GF-D8 (cell line): ENCODE measurements at places on chromosomes 11 and 22.

DNA sequence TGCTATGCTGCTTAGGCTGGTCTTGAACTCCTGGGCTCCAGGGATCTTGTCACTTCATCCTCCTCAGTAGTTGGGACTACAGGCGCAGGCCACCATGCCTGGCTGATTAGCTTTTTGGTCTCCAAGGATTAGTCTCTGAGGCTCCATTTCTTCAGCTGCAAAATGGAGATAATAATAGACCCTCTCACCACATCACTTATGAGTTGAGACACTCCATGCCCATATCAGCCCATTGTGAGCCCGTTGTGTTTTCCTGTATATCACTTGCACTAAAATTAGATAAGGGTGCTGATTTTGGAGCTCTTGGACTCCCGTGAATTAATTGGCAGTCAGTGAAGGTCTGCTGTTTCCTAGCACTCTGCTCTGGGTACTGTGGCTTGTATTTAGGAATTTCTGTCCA, 36.0 kb downstream of the DEPDC5 start:
- DNase-seq: no peak

GRCh38 chr11:32068134-32068870, 22.6 kb upstream of the RCN1 start:
- DNase-seq: peak; percentile 32

DNA sequence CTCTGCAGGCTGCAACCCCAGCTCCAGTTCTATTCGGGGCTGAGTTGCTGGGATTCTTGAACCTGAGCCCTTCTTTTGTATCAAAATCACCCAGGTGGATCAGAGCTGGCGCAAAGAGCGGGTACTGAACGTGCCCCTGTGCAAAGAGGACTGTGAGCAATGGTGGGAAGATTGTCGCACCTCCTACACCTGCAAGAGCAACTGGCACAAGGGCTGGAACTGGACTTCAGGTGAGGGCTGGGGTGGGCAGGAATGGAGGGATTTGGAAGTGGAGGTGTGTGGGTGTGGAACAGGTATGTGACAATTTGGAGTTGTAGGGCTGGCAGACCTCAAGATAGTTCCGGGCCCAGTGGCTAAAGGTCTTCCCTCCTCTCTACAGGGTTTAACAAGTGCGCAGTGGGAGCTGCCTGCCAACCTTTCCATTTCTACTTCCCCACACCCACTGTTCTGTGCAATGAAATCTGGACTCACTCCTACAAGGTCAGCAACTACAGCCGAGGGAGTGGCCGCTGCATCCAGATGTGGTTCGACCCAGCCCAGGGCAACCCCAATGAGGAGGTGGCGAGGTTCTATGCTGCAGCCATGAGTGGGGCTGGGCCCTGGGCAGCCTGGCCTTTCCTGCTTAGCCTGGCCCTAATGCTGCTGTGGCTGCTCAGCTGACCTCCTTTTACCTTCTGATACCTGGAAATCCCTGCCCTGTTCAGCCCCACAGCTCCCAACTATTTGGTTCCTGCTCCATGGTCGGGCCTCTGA, 3.8 kb downstream of the FOLR1 start:
- no peak for DNase-seq

DNA sequence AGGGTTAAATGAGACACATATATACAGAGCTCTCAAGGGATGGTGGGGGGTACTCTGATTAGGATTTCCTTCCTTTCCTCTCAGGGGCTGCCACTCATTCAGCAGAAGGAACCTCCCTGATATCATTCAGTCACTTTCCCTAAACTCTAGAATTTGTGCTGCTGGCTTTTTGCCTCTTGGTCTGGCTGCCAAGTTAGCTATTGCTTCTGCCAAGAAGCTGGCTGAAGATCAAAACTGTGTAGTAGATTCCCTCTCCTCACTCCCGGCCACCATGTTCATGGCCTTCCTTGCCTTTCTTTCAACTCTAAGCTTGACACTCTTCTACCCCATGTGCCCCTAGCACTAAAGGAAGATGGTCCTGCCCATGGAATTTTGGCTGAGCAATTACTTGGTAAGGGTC, 18.7 kb downstream of the SLC6A5 start:
- DNase-seq: no peak

GRCh38 chr11:118252688-118253087, 523 bp upstream of the MPZL3 start:
- DNase-seq: no peak

DNA sequence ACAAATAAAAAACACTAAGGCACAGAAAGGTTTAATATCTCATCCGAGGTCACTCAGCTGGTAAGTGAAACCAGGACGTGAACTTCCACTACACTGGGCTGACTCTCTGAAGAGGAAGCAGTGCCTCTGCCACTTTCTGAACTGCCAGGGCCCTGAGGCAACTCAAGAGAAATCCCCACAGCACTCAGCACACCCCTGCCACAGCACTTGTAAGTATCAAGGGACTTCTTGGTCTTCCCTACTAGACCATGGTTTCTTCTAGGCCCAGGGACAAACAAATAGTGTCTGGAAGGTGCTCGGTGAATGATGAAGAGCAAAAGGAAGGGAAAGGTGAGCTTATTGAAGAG, 49.7 kb downstream of the RPL27A start:
- no peak for DNase-seq

DNA sequence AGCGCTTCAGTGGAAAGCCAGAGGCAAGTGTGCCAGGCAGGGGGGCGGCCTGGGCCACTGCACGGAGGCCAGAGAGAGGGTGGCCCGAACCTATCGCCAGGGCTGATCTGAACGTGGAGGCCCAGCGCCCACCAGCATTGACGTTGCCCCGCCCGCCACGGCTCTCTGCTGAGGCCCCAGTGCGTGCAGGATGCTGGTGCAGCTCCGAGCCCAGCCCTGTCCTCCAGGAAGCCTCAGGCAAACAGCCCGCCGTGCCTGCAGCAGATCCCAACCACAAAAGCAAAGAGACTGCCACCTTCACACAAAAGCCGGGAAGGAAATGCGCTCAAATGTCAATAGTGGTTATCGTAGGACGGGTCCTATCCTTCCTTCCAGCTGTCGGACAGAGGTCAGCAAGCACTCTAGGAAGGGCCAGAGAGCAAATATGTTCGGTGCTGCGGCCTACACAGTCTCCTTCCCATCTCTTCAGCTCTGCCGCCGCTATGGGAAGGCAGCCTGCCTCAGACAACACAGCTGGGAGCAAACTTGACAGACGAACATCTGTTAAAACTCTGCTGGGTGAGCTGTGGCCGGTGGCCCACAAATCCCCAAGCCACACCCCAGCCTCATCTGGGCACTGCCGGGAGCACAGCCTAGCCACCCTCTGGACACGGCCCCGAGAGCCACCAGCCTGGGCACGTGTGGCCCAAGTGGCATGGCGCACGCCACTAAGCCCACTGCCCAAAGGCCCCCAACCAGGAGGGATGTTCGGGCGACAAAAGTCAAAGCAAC, 146.2 kb downstream of the CRYBB2 start:
- no peak for DNase-seq

DNA sequence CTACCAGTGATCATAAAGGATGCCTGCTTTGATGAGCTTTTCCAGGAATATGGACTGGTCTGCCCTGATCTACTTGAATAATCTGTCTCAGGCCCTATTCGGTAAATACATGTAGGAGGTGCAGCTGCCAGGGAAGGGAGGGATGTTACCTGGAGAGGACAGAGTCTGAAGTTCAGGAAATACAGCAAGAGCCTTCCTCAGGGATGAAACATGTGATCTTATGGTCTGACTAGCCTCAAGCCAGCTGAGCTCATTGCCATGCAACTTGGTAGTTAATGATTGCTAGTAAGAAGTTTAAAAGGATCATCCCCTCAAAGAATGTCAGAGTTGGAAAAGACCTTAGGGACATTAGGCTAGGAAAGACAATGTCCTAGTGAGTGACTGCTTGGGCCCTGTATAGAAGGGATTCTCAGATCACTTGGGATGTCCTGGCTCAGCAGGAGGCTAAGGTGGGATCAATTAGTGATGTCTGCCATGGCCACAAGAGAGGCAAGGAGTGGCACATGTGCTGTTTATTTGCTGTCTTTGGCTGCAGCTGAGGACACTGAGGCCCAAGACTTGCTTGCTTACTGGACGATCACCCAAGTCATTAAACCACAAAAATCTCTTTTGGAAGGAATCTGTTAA, 18.5 kb downstream of the PTPRJ start:
- DNase-seq: no peak

GRCh38 chr11:132943706-132944568, 588.4 kb downstream of the OPCML start:
- DNase-seq: no peak

GRCh38 chr11:9253086-9253485, 12.1 kb downstream of the DENND5A start:
- DNase-seq: no peak

- DNase-seq: no peak
These were observed 68.3 kb upstream of the CECR2 start for GRCh38 chr22:17300926-17301325.

DNA sequence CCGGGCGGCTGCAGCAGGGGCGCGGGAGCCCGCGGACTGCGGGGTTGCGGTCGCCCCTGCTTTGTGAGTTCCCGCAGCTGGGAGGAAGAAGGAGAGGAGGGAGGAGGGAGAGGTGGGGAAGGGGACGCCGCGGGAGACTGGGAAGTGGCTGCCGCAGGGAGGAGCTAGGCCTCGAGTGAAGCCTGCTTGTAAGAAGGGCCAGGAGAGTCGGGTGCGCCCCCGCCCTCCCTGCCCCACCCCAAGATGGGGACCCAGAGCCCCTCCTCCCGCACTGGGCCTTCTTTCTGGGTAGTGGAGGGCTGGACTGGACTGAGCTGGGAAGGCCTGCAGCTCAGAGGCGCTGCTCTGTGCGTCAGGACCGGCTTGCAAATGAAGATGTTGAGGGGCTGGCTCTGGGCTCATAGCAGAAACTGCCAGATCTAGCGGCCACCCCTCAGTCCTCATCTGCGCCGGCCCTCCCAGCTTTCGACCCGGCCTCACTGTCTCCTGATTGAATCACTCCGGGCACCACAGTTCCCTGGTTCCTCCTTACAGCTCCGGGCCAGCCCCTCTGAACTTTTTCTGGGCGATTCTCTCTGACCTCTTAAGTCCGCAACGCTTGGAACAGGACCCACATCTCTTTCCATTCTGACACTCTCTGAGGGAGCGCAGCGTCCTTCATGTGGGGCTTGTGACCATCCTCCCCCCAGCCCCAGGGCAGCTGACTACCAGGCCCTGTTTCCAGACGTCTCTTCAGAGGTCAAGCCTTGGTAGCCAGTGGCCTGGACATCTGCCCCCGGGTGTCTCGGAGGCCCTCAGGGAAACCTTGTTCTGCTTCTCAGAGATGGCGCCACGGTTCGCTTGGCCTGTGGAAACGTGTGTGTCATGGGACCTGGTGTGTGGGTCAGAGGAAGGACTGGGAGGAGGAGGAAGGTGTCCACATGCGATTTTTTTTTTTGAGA, 21.9 kb downstream of the SERPINH1 start:
- DNase-seq: no peak

- no peak for DNase-seq
These were observed 3.8 kb upstream of the TUT1 start for GRCh38 chr11:62595124-62595523.

- DNase-seq: no peak
These were observed 13.3 kb downstream of the RSPH14 start for GRCh38 chr22:23128269-23129108.

DNA sequence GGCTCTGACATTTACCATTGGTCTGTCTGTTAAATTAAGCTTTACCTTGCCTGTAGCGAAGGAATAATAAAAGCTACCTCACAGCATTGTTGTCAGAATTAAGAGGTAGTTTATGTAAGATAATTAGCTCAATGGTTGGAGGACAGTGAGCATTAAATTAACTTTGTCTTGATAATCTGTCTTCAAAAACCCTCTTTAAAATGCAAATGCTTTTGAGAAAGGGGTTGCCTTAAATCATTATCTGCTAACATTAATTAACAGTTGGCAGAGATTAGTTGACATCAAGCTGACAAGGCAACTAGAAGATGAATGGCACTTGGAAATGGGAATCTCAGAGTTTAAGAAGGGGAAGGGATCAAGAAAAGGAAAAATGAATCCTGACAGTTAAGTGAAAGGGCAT, 761.1 kb upstream of the ARHGAP42 start:
- DNase-seq: no peak

DNA sequence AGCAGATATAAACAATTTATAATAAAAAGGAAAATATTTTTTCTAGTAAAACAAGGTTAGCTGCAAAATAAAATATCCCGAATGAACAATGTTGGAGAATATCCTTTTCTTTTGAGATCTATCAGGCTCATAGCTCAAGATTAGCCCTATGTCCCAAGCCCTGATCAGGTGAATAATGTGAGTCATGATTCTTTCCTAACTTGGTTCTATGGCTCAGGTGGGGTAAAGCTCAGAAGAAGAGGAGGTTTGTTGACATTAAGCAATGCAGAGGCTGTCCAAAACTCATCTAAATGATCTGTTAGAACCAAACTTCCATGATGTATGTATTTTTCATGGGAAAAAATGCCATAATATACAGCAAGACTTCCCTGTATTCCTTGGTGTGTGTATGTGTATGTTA, 86.1 kb downstream of the TRIM44 start:
- DNase-seq: no peak

DNA sequence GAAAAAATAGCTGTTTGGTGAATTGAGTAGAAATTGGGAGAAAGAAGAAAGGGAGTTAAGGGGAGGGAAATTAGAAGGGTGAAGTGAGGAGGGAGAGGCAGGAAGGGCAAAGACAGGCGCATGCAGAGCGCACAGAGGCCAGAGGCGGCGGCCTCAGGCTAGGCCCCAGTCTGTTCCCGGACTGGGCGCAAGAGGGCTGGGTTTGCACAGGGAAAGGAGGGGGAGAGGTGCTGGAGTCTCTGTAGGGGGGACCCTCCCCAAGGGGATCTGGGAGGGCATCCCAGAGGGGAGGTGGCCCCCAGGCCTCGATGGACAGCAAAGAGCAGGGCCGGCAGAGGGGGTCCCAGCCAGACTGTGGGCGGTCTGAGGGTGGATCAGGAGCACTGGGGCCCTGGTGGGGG, 1.3 kb upstream of the FLRT1 start:
- no peak for DNase-seq

- DNase-seq: no peak
These were observed 2.8 kb downstream of the MRGPRD start for GRCh38 chr11:68977781-68978625.

- DNase-seq: no peak
These were observed 145.8 kb downstream of the APOL5 start for GRCh38 chr22:35863432-35863831.

- no peak for DNase-seq
These were observed 397.7 kb downstream of the AASDHPPT start for GRCh38 chr11:106475181-106475580.

DNA sequence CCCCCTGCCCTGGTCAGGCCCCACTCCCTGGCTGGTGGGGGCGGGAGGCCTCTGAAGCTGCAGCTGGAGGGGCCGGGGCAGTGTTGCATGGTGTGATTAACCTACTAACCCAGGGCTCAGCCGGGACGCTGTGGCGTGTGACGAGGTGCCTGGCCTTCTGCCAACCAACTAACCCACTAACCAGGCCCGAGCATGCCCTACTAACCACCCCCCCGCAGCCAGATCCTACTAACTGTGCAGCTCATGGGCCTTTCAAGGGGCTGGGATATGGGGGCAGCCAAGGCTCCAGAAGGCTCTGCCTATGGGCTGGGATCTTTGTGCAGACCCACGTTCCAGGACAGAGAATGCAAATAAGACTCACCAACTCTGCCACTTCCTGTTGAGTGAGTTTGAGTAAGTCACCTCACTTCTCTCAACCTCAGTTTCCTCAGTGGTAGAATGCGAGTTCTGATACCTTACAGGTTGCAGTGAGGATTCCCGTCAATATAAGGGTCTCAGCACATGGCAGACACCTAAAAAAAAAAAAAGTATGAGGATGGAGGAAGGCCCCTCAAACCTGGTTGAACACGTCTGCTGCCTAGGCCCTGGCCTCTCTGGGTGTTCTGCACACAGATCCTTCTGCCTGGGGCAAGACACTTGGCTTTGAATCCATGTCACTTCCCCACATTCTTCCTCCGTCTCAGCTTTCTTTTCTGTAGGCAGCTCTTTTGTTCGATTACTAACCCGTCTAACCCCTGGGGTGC, 14.1 kb downstream of the MIAT start:
- DNase-seq: no peak
